ENCODE measurements at places on chromosomes 16 and 17.

DNA sequence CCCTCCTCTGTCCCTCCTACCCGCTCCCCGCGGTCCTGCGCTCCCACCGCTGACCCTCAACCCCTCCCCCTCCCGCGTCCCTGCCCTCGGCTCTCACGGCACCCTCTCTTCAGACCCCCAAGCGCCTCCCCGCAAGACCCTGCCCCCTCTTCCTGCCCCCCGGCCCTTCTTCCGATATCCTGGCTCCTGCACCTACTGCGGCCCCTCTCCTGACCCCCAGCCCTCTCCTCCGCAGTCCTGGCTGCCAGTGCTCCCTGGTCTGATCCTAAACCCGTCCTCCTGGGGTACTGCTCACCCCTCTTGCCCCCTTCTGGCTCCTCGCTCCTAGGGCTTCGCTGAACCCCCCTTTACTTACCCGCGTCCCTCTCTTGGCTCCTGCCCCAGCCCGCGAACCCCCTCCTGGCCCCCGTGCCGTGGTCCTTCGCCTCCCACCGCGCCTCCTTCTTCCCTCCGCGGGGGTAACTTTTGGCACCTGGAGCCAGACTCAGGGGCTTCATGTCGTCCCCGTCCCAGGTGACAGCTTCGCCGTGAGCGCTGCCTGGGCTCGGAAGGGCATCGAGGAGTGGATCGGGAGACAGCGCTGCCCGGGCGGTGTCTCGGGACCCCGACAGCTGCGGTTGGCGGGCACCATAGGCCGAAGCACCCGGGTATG, 839 bp downstream of the NKD1 start:
- DNase-seq, result no peak

GRCh38 chr17:81218991-81219390, 3.8 kb downstream of the CEP131 start:
- DNase-seq, result no peak

DNA sequence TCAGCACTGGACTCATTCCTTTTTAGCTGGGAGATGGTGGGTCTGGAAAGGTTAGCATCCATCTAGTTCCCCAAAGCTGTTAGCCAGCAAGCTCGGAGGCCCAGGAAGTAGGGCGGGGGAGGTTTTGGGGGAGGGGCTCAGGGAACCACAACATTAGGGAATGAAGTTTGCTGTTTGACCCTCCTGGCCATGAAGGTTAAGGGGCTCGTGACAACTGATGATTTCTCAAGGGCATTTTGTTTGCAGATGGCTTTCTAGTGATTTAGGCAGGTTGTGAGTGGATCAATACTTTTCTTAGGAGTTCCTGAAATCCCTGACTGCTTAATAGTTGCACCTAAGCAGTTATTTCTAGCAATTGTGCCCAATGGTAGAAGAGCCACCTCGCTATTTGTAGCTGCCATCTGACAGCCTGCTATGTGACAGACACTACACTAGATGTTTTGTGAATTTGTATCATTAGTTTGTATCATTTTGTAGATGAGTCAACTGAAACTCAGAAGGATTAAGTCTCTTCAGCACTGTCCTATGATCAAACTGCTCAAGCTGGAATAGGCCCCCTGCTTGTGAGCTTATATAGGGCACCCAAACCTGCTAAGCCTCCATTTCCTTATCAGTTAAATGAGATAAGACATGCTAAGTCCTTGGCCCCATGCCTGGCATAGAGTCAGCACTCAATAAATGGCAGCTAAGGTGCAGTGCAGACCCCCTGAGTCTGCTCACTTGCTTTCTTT, 146.4 kb downstream of the IRX3 start:
- DNase-seq, result no peak

GRCh38 chr17:74750039-74750326, 1.6 kb downstream of the NHERF1 start:
- DNase-seq, result no peak

DNA sequence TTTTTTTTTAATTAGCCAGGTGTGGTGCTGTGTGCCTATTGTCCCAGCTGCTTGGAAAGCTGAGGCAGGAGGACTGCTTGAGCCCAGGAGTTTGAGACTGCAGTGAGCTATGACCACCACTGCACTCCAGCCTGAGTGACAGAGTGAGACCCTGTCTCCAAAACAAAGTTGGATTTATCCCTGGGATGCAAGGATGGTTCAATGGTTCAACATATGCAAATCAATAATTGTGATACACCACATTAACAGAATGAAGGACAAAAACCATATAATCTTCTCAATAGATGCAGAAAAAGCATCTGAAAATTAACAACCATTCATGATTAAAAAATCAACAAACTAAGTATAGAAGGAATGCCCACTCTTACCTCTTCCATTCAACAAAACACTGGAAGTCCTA, 33.5 kb downstream of the CDR2 start:
- no peak for DNase-seq

DNA sequence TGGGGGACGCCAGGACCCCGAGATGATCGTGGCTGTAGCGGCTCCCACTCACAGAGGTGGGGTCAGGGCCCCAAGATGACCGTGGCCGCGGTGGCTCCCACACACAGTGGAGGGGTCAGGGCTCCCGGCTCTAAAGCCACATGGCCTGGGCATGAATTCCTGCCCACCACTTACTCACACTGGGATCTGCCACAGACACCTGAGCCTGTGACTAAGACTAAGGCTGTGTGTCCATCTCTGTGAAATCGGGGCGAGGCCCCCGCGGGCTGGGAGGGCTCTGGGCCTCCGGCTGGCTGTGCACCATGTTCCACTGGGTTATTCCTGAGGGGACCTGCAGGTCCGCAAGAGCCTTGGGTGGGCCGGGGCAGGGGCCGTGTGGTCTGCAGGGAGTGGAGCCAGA, 18.5 kb downstream of the ZFPM1 start:
- DNase-seq, result no peak

DNA sequence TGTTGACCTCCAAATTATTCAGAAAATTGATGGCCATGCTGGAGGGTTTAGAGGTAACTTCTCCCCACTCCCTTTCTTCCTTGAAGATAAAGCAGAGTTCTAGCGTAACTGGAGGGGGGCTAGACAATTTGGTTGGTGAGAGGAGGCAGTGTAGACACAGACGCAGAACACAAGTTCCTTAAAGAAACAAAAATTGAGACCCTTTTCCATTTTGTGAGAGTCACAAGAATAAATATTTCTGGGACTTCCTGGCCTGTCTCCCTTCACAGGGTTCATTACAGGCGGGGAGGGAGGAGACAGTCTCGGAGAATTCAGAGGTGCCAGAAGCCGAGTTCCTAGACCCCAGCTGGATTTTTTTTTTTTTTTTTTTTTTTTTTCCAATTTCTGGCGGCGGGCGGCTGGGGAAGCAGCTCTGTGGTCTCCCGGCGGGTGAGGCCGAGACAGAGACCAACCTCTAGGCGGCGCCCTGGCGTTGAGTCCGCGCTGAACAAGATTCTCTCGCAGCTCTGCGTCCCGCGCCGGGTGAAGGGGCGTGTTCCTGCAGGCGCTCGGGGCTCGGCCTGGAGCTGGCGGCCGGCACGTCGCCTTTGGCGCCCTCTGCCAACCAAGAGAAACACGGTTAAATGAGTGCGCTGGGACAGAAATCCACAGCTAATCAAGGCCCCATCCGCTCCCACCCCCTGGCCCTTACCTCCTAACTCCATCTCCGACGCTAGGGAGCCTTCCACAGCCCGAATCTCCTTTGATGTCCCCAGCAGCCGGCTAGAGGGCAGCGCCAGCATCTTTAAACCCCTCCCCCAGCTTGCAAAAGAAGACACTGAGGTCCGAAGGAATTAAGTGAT, 10.2 kb upstream of the HOXB9 start:
- DNase-seq, result peak; percentile 83

DNA sequence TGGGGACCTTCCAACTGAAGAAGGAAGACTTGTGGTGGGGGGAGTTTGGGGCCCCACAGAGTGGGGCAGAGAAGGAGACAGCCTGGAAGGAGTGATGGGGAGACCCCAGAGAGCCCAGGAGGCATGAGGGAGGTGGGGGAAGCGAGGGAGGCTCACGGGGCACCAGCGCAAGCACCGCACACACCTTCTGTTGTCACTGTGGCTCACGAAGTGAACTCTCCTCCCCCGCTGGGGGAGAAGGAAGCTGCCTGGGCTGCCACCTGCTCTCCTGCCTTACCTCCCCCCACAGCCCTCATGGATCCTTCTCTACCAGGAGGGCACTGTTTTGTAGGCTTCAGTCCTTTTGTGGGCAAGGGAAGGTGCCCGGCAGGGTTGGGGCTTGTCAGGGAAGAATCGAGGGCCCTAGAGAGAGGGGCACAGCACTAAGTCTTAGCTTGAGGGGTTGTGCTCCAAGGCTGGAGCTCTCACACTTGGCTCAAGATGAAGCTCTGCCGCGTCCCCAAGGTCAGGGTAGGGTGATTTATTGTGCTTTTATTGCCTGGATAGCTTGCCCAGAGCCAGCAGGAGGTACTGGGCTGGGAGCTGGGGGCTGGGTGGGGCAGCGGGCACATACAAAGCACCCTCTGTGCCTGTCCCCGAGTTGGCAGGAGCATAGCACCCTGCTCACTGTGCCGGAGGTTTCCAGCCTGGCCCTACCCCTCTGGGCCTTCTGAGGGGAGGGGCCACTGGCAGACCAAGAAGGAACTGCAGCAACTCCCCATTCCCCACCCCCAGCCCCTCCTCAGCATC, 4.6 kb upstream of the STARD3 start:
- no peak for DNase-seq

DNA sequence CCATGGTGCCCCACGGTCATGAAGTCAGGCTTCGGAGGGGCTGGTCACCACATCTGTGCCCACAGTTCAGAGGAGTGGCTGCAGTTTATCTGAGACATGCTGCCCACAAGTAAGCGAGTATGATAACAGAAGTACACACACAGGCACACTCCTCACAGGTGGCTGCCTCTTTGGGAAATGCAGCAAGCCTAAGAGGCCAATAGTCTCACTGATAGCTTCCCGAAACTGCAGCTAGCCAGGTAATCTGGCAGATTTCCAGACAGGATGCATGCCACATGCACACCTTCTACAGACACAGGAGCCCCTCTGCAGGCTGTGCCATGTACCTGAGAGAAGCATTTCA, 12.6 kb upstream of the GFOD2 start:
- DNase-seq, result no peak

DNA sequence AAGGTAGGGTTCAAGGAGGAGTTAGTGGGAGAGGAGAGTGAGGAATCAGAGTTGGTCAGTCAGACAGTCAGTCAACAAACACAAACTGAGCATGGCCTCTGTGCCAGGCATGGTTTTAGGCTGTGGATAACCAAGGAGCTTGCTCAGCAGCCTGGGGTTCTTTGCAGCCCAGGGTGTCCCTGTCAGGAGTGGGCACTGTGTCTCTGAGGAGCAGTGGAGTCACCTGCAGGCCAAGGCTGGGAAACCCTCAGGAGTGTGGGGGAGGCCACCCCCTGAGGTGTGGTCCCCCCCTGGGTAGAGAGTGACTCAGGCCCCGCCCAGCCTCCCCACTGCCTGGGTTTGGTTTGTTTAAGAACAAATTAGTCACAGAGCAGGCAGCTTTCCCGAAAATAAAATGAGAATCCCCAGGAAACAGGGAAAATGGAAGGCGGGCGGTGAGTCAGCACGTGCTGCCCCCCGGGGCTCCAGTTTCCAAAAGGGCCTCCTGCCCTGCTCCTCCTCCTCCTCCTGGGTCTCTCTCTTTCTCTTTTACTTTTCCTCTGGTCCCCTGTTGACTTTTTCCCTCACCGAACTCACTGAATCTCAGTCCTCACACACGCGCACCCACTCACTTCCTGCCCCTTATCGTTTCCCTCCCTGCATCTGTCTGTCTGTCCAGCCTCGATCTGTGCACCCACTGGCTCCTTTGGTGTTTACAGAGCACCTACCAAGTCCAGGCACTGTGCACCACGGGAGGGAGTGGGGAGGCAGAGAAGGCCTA, 44.3 kb downstream of the SOCS3 start:
- DNase-seq, result peak; percentile 40

- DNase-seq, result no peak
Measured at GRCh38 chr17:46800573-46800972, 17.9 kb downstream of the WNT3 start.

- DNase-seq, result no peak
Measured at GRCh38 chr16:4038448-4038847, 77.8 kb downstream of the ADCY9 start.

GRCh38 chr17:31869031-31869430, 10.0 kb upstream of the COPRS start:
- DNase-seq, result no peak

DNA sequence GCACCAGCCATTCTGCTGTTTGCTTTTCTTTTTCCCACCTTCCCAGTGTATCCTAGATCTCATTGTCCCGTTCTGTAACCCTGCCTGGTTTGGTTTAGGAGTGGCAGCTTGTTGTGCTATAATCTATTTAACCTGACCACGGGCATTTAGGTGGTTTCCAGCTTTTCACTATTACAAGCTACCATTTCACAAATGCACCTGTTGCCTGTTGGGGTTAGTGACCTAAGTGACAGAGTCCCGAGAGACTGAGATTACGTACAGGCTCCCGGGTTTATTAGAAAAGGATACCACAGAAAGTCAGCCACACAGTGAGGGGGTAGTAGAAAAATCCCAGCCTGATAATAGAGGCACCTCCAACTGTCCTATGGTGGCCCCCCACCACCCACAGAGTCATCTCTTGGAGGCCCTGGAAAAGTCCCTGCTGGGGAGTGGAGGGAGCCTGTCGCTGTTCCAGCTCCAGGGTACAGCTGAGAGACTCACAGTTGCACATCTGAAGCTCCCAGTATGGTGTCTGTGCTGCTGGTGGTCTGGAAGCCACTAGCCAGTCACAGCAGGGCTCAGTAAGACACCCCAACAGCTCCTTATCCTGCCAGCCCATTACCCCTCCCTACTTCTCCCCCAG, 21.2 kb downstream of the CLEC16A start:
- DNase-seq, result no peak

DNA sequence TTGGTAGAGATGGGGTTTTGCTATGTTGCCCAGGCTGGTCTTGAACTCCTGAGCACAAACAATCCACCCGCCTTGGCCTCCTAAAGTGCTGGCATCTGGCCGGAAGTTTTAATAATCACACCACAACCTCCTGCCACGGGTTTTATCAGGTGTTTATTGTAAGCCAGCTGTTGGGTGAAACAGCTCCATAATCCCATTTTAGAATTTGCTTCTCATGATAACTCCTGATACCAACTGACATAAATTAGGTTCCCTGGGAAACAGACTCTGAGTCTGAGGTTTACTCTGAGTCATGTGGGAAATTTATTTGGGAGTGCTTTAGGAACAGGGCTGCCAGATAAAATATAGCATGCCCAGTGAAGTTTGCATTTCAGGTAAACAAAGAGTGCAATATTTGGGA, 122.6 kb upstream of the MED13 start:
- DNase-seq, result no peak

- no peak for DNase-seq
Measured at GRCh38 chr17:31130286-31131224, 35.8 kb downstream of the NF1 start.

- DNase-seq, result no peak
Measured at GRCh38 chr17:80683625-80684104, 139.0 kb downstream of the RPTOR start.

DNA sequence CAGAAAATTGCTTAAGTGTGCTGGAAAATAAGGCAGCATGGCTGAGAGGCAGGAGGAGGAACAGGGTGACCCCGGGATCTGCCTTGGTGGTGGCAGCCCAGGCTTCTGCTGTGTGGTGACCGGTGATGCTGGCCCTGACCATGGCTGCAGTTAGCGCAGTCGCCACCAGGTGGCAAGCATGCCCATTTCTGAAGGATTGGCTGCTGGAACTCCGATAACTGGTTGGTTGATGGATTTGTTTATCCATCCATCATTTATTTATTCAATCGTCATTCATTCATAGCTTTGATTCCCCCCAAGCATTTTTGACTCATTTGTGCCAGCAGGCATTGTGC, 29.1 kb upstream of the ITGA3 start:
- DNase-seq, result peak; percentile 62

Data from stimulated activated CD4-positive, alpha-beta T cell treated with anti-CD3 and anti-CD28 coated beads, Interleukin-15, amount 100 ng/mL, for 48 hours (primary cell).